ENCODE measurements at places on chromosomes 1 and 21. TPM values are rescaled to one million over a fixed set of nuclear protein-coding genes. Genes with fewer than 3 reads are reported as not detected.

Gene CNR2
- not detected for total RNA-seq

- H3K4me1 ChIP-seq, result no peaks in the 10 kb centered on the region
- DNase-seq, result no peak
- no peak overlapping the region for H3K4me3 ChIP-seq
- H3K27ac ChIP-seq, result no peak overlapping the region
- H3K27me3 ChIP-seq, result peaks cover 25% of the 10 kb centered on the region
These were observed 86.1 kb upstream of the POU3F1 start for GRCh38 chr1:38132681-38133080.

Gene PDZK1IP1
- not detected for total RNA-seq

DNA sequence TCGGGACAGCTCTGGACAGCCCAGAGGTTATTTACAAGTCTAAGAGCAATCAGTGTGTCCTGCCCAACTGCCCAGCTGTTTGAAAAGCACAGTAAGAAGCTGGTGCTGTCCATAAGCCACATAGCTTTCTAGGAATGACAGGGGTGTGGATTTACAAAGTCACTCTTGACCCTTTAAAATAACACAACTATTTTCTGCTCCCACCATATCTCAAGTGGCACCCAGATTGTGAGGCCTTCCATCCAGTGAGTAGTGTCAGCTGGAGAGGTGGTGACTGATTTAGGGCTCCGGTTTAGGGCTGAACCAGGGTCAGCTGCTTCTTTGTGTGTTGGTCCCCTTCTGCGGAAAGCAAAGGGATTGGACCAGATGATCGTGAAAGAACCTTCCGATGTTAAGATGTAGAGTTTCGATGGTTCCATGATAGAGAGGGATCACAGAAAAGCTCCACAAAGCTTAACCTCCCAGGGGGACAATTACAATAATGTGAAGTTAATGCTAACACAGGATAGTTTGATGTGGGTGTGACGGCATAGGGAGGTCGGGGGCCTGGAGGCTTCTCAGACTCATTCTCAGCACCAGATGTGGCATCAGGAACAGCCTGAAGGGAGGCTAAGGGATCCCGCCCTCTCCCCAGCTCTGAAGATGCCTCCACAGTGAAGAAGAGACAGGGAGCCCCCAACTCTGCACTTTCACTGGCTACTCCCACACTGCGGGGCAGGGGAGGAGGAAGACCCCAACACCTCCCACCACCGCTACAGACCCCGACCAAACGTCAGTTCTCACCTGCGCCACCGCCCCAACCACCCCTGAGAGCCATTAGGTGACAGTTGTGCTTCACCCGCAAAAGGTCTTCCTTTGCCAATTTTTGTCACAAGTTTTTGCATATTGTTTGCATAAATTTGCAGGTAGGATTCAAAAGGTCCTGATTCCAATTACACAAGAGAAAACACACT lies 40.6 kb downstream of the LRRC3 start:
- peaks cover 12% of the 10 kb centered on the region for H3K27me3 ChIP-seq
- DNase-seq, result no peak
- no peaks in the 10 kb centered on the region for H3K36me3 ChIP-seq

Gene MIXL1
- not detected for total RNA-seq

Gene KRTAP13-3
- not detected for total RNA-seq

DNA sequence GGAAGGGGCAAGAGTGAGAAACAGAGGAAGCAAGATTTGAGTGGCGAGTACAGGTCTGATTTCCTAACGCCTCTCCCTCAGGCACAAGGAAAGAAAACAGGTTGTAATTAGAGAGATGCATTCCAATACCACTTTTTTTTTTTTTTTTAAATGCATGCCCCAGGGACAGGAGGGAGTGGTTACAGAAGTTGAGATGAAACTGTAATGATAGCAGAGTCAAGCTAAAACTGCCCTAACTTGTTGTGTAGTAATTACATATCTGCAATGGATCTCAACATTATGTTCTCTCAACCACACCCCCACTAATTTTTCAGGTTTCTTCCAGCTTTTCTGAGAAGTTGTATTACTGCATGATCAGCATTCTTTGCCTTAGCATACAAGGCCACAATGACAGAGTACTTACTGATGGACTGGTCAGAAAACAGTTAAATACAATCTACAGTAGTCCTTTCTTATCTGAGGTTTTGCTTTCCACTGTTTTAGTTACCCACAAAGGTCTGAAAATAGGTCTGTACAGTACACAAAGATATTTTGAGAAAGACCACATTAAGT lies 5.5 kb downstream of the ETV3 start:
- no peak for DNase-seq
- H3K4me3 ChIP-seq, result no peak overlapping the region
- no peak overlapping the region for H3K27ac ChIP-seq
- H3K27me3 ChIP-seq, result no peaks in the 10 kb centered on the region
- H3K4me1 ChIP-seq, result peaks cover 48% of the 10 kb centered on the region

DNA sequence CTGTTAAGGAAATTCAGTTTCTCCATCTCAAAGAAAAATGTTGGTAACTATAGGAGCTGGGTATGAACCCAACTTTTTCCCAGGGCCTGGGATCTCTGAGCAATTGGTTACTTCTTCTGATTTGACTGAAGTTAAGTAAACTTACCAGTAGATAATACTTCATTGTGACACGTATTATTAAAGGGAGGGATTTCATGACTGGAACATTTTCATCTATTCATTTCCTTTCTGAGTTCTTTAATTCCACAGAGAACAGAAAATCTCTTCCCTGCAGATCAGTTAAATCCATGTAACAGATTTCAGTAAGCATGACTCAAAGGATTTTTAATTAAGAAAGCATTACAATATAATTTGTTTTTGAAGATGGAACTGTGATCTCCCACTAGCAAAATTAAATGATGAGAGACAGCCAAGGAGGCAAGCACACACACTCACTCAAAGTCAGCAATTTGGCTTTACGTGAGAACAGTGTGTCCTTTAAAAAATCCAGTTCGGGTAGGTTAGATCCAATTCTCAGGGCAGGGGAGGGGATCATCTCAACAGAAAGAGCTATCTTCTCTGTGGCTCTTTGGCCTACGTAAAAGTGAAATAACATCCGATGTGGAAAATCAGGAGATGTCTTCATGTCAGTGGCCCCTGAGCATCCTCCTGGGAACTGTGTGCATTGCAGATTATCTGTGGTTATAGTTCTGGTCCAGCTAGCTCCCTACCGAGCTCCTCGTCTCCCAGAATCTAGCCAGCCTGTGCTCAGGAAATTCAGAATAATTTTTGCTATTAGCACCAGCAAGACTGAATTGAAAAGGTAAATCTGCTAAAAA lies 10.8 kb upstream of the MYOC start:
- H3K4me3 ChIP-seq, result no peak overlapping the region
- DNase-seq, result no peak
- no peaks in the 10 kb centered on the region for H3K36me3 ChIP-seq

Gene BEST4
- 1.0 TPM for total RNA-seq

DNA sequence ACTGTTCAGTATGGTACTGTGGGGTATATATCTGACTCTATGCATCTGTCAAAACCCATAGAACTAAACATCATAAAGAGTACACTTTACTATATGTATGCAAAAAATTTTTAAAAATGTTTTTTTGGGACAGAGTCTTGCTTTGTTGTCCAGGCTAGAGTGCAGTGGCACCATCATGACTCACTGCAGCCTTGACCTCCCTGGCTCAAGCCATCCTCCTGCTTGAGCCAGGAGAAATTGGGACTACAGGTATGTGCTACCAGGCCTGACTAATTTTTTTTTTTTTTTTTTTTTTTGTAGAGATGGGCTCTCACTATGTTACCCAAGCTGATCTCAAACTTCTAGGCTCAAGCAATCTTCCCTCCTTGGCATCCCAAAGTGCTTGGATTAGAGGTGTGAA lies 11.5 kb downstream of the TRIT1 start:
- no peaks in the 10 kb centered on the region for H3K27me3 ChIP-seq
- H3K4me1 ChIP-seq, result no peaks in the 10 kb centered on the region
- H3K27ac ChIP-seq, result no peak overlapping the region
- H3K4me3 ChIP-seq, result no peak overlapping the region

DNA sequence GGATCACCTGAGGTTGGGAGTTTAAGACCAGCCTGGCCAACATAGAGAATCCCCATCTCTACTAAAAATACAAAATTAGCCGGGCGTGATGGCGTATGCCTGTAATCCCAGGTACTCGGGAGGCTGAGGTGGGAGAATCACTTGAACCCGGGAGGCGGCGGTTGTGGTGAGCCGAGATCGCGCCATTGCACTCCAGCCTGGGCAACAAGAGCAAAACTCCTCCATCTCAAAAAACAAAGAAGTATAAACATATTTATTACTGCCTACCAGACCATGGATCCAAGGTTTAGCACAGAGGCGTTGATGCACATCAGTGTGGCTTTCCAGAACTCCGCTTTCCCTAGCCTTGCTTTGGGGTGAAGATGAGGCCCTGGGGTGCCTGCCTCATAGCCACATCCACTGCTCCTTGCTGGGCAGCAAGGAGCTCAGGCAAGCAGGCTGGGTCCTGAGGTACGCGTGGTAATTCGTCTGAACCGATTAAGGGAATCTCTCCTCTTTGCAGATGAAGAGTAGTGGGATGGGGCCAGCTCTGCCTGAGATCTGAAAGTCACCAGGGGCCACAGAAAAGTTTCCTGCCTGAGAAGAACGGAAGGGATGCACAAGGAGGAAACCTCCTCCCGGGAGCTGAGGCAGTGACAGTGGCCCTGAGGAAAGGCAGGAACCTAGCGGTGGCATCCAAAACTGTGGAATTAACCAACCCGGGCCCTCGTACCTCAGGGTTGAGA lies 52.3 kb upstream of the LBR start:
- H3K36me3 ChIP-seq, result no peaks in the 10 kb centered on the region
- H3K27me3 ChIP-seq, result no peaks in the 10 kb centered on the region
- H3K4me1 ChIP-seq, result peaks cover 32% of the 10 kb centered on the region
- H3K27ac ChIP-seq, result no peak overlapping the region
- H3K4me3 ChIP-seq, result no peak overlapping the region

Gene PTPN14
- 0.03 TPM for total RNA-seq

Gene C1orf185
- not detected for total RNA-seq

DNA sequence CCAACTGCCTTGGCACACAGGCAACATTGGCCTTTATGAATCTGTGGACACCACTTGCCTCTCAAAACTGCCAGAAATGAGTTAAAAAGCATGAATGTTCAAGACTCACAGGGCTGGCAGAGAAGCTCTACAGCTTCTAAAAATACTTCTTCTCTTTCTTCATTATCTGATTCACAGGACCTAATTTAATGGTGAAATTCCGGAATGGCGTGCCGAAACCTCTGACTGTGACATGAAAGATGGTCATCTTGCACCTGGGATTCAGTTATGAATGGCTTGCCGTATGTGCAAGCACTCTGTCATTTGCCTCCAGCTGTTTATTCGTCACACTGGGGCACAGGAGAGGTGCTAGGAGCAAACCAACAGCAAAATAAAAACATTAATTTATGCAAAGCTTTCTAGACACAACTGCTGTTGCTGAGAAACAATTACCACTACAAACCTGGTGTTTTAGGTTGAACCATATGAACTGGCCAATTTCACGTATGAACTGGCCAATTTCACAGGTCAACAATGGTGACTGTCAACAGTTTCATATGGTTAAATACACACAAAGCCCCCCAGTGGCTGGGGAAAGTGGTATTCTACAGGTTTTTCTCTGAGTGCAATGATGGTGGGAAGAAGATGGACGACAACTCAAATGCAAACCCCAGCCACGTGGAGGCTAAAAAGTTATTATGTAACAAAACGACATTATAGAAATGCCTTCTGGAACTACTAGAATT lies 648.3 kb downstream of the KIF26B start:
- H3K4me3 ChIP-seq, result no peak overlapping the region
- no peaks in the 10 kb centered on the region for H3K4me1 ChIP-seq
- H3K36me3 ChIP-seq, result no peaks in the 10 kb centered on the region
- H3K27me3 ChIP-seq, result no peaks in the 10 kb centered on the region

Gene OR2T35
- not detected for total RNA-seq

- no peak overlapping the region for H3K4me3 ChIP-seq
- H3K36me3 ChIP-seq, result no peaks in the 10 kb centered on the region
- no peak overlapping the region for H3K27ac ChIP-seq
- H3K27me3 ChIP-seq, result no peaks in the 10 kb centered on the region
- H3K4me1 ChIP-seq, result no peaks in the 10 kb centered on the region
These were observed 92.3 kb upstream of the ESRRG start for GRCh38 chr1:216815260-216816131.

Data from CD4-positive, alpha-beta T cell (primary cell).